ENCODE measurements at places on chromosomes 5 and 9.

- no peak for DNase-seq
These were observed 592.2 kb upstream of the ZNF608 start for GRCh38 chr5:125338440-125339174.

DNA sequence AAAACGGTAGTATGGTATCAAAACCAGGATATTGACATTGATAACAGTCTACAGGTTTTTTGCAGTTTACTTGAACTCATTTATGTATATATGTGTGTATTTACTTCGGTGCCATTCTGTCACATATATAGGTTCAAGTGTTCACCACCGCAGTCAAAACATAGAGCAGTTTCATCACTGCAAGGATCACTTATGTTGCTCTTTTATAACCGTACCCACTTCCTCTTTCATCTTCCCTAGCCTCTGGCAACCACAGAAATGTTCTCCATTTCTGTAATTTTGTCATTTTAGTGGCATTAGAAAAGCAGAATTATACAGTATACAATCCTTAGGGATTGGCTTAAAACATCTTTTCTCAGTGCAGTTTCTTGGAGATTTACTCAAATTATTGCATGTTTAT lies 90.3 kb downstream of the SH3GL2 start:
- DNase-seq, result no peak

GRCh38 chr9:114285166-114285867 lies 37.6 kb upstream of the ORM1 start:
- DNase-seq, result no peak

DNA sequence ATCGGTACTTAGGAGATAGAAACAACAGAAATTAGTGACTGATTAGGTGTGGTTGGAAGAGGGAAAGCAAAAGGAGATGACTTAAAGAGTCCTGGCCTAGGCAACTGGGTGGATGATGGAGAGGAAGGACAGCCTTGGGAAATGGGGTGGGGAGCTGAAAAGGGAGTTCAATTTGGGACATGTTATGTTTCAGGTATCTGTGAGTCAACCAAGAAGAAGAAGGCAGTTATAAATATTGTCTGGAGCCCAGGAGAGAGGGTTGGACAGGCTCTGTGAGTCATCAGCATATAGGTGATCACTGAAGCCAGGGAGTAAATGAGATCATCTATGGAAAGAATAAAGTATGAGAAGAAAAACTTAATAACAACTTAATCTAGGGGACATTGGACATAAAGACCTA lies 357.7 kb downstream of the NPR3 start:
- DNase-seq, result no peak

DNA sequence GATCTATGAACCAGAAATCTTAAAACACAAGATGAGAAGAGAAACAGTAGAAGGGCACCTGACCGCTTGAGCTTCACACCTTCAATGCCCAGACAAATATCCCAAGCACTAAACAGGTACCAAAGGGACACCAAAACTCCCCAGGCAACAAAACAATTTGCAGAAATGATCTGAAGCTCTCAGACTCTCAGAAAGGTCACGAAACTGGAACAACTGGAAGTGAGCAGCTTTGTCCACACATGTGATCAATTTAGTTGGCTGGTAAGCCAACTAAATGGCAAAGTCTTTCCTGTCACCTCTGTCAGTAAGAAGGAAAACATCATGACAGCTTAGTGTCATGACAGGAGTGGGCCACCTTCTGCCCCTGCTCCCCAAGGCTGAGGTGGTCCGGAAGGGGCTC lies 4.1 kb downstream of the IPPK start:
- no peak for DNase-seq

- no peak for DNase-seq
These were observed 30.7 kb downstream of the UHRF2 start for GRCh38 chr9:6443661-6444060.

- DNase-seq, result no peak
These were observed 27.2 kb downstream of the PIK3R1 start for GRCh38 chr5:68242743-68243142.

GRCh38 chr5:133334796-133335639 lies 277.3 kb downstream of the FSTL4 start:
- DNase-seq, result no peak
